Fibroblast of skin of right biceps (primary cell): ENCODE measurements at places on chromosomes 2 and 18.
A peak's percentile ranks its signal among the peaks of the same experiment; 100 is the strongest.

DNA sequence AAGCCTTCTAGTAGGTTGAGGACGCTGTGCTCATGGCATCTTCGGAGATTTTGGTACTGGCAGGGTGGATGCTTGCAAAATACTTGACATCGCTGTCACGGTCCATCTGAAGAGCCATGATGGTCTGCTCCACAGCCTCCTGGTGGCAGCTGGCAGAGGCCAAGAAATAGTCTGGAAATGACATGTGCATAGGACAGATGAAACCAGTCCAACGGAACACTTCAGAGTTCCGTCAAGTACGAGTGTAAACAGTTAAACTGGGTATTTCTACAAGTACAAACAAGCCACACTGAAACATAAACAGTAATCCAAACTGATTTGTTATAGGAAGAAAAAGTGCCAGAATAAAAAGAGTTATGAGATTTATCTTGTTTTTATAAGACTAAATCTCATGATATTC is 66.6 kb downstream of the PPP4R1 start:
- no peak for DNase-seq

DNA sequence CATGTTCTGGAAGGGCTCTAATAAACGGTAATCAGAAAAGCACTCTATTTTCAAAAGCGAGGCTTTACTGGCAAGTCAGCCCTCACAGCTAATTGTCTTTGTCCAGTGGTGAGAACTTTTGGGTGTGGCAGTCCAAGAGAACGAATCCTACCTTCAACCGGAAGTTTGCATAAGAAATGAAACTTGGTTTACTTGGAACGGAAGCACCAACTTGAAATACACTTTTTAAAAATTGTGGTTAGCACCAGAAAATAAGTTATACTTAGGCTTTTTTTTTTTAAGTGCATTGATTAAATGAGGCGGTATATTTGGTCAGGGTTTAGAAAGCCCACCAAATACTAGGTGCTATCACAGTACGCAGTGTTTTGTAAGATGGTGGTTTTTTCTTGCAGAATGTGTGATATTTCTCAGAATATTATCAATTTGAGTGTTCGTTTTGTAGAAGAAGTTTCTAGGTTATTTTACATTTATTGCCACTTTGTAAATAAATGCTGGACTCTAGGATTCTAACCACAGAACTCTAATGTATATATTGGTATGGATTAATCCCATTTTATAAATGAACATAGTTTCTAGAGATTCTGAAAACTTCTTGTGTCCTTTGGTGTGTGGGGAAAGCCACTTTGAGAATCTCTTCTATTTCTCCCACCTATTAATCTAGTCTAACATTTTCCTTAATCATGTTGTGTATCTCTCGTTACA is 1.2 kb downstream of the MYL12A start:
- DNase-seq: peak; percentile 62

DNA sequence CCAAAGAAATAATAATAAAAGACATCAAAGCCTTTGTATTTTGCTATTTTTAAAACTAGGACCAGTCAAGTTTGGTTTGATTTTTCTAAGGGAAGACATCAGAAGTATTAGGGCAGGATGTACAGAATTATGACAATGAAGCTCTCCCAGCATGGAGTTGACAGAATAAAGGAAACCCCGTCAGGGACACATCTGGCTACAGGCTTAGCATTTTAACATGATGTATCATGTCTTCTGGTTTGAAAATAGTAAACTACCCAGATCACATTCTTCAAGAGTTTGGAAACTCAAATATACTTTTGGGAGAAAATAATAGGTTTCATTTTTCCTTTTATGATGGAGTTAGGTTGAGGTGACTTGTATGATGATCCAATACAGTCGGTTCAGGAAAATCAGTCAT is 552.0 kb upstream of the CDH2 start:
- DNase-seq: peak; percentile 55

- DNase-seq: no peak
These were observed 146.8 kb downstream of the MTX2 start for GRCh38 chr2:176415937-176416499.

GRCh38 chr2:172461591-172462372 is 34.4 kb downstream of the ITGA6 start:
- DNase-seq: peak; percentile 25

- no peak for DNase-seq
These were observed 409.5 kb upstream of the CWC22 start for GRCh38 chr2:180416627-180417026.

GRCh38 chr2:136373841-136374240 is 255.9 kb upstream of the CXCR4 start:
- DNase-seq: no peak
